Caki2 (cell line): ENCODE measurements at places on chromosomes 3 and 15.

GRCh38 chr15:70190965-70191364 is 93.2 kb upstream of the TLE3 start:
- no peak for DNase-seq

- DNase-seq: no peak
These were observed 252.5 kb downstream of the SUCLG2 start for GRCh38 chr3:67401921-67402320.

DNA sequence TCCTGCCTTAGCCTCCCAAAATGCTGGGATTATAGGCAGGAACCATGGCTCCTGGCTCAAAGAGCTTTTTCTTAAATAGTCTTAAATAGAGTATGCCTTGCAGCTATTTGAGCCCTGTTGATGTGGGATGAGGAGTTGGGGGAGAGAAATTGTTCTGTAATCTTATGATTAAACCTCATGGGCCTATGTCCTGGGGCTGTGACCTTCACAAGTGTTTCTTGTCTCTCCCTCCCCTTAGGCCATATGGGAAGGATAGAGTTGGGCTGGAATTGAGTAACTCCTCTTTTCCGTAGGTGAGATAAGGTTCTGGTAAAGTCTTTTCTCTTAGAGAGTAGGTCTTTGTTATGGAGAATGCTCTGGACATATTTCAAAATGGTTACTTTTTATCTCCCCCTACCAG is 114.3 kb downstream of the ARNT2 start:
- DNase-seq: no peak

- DNase-seq: no peak
These were observed 82.5 kb downstream of the AGBL1 start for GRCh38 chr15:86162172-86162591.

GRCh38 chr3:156513619-156514018 is 41.3 kb downstream of the SSR3 start:
- DNase-seq: no peak

DNA sequence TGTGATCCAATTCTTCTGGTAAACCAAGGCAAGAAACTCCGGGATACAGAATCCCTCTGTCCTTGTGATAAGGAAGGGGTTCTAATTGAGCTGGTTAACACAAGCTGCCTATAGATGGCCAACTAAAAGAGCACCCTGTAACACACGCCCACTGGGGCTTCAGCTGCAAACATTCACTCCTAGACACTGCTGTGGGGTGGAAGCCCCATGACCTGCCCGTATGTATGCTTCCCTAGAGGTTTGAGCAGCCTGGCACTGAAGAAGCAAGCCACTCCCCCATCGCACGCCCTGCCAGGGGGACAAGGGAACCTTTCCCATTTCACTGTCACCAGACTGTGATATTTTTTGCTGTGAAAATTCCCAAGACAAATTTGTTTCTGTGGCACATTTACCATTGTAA is 516.9 kb upstream of the GOLIM4 start:
- DNase-seq: no peak

DNA sequence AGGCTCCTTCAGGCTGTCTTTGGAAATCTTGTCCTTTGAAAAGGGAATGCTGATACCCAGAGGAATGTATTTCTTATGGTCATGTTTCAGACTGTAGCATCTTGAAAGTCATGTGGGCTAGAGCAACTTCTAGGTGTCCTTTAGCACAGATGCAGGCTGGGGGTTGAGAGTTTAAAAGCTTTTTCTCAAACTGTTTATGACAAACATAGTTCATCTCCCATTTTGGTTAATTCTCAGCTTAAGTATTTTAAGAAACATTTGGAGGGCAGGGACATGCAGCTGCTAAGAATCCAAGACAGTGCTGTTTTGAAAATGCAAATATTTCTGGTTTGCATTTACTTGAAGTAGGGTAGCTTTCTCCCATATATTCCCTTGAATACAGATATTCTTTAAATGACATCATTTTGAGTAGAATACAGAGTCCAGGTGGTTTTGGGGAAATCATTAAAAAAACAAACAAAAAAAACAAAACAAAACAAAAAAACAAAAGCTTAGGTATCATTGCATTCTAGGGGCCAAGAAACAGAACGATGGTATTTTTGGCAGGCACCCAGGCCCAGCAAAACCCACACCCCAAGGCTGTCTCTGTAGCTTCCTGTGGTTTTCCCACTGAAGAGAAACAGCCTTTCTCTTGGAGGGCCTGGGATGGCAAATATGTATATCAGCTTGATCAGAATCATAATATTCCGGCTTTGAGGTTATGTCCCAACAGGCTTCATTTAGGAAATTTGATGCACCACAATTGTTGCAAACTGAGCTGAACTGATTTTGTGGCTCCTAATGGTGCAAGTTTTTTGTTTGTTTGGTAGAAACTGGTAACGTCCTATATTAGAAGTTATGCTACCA is 120.0 kb downstream of the ATG7 start:
- no peak for DNase-seq

- no peak for DNase-seq
These were observed 33.9 kb upstream of the NANOGP8 start for GRCh38 chr15:35118960-35119359.

DNA sequence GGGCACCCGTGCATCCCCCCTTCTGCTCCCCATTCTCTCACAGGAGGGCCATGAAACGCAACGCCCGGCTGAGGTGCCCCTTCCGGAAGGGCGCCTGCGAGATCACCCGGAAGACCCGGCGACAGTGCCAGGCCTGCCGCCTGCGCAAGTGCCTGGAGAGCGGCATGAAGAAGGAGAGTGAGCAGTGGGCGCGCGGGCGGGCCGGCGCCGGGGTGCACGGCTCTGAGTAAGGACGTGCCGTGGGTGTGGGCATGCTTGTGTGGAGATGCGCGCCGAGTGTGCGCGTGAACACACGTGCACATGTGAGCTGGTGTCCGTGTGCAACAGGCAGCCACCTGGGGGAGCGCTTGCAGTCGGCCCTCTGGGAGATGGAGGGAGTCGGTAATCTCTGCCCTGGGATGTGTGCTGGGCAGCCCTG is 28.1 kb downstream of the NR1I2 start:
- no peak for DNase-seq

DNA sequence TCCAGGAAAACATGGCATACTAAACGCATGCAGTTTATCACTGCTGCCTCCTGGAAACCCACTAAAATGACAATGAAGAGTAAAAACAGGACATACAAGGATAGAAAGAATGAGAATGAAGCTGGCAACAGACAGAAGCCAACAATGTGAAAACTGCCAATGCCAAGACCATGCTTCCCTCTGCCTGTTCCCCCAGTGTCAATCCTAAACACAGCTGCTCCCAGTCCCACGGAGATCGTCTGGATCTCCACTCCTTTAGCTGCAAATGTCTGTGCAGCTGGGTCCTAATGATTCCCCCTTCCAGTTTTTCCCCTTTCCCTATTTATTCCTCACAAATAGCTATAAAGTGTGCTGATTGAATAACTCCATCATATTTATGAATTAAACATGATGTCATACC is 16.1 kb downstream of the LEO1 start:
- no peak for DNase-seq
